Activated CD8-positive, alpha-beta memory T cell treated with anti-CD3 and anti-CD28 coated beads for 4 hours (primary cell): ENCODE measurements at places on chromosomes 2 and 18.

DNA sequence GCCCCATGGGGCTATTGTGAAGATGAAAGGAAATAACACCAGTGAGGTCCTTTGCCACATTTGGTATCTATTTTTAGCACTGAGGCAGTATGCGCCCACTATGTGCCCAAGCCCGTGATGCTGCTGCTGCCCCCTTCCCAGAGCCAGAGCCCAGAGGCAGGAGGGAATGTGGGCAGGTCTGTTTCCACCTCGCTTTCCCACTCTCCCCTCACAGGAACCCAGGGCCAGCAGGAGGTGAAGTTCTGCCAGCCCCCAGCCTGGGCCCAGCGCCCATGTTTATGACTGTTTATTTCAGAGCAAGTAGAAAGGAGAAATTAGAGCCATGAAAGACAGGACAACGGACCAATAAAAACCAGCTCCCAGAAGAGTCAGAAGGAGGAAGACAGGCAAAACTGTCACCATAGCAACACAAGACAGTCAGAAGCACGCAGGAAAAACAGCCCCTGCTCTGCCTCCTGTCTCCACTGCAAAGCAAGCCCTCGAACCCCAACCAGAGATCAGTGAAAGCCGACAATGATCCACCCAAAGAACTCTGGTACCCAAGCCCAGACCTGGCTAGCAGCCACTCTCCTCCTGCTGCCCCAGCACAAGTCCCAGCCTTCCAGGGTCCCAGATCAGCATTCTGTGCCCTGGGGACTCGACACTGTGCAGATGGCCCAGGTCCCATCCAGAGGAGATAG is 1.4 kb downstream of the CYRIA start:
- no peak for DNase-seq

GRCh38 chr2:235914756-235915155 is 253.4 kb downstream of the GBX2 start:
- DNase-seq = no peak

DNA sequence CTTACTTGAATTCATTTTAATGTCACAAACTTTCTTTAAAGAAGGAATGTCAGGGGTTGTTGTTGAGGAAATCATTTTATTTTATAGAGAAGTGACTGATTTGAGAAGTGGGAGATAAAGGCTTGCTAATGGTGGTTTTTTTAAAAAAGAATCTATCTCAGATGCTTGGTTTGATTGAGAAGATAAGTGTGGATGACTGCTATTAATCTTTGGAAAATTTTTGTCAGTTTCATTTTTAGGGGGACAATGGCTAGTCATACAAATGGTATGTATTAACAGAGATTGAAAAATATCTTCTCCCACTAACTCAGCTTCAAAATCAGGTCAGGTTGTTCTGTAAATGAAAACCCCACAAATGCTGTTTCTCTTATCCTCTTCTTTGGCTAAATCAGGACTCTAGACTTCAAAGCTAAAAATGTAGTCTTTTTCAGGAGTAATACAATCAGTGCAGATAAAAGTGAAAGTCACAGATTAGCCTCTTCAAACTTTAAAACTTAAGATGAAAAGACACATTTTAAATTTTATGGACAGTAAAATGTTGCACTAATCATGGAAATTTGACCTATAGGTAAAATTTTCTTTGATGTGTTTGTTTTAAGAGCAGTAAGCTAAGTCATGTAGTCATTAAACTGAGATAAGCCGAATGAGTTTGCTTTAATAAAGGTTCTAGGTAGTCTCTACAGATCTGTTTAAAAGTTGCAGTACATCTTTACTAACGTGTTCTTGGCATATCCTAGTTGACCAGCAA is 674.2 kb upstream of the VRK2 start:
- DNase-seq = no peak

DNA sequence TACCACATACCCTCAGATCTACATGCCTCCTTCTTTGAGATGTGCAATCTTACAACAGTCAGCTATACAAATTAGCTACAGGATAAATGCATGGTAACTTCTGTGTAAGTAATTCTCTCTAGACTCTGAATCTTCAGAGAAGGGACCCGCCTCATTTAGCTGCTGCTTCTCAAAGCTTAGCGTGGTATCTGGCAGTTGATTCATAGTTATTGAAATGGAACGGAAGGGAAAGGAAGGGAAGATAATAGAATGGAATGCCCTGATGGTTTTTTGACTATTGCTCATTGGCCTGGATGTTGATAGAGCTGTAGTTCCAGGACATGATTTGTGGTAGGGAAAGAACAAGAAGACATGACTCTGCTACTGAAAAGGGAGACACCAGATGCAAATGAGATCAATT is 498.1 kb upstream of the CRIM1 start:
- no peak for DNase-seq

DNA sequence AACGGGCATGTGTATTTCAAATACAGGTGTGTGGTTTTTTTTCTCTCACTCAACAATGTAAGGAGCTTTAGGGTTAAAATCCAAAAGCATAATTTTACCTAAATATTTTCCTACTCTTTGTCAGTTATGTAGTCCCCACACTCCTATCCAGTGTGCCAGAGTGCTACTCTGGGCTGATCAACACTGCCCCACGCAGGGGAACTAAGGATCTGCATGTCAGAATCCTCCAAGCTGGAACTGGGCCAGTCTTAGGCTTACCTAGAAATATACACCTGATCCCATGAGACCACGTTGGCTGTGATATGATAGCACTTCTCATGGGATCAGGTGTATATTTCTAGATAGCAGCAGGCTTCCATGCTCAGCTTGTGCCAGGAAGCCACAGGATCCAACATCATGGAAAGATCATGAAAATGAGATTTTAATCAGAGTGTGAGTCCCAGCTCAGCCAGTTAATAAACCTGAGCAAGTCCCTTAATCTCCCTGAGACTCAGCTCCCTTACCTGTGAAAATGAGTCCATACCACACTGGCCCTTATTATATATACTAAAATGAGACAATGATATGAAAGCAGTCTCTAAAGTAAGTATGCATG is 29.7 kb downstream of the CCDC141 start:
- DNase-seq = no peak

GRCh38 chr2:79910643-79911042 is 393.9 kb downstream of the LRRTM1 start:
- DNase-seq = no peak

GRCh38 chr2:86045541-86045940 is 60.1 kb downstream of the POLR1A start:
- no peak for DNase-seq

DNA sequence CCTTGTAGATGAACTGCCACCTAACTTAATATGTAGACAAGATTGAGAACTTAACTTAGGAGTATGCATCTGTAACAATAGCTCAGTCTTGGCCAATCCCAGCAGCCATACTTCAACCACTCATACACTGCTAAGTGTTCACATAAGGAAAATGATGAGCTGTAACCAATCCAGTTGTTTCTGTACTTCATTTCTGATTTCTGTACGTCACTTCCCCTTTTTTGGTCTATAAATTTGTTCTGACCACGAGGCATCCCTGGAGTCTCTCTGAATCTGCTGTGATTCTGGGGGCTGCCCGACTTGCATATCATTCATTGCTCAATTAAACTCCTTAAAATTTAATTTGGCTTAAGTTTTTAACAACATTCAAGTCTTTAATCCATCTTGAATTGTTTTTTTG is 6.4 kb downstream of the SH3YL1 start:
- DNase-seq = no peak

DNA sequence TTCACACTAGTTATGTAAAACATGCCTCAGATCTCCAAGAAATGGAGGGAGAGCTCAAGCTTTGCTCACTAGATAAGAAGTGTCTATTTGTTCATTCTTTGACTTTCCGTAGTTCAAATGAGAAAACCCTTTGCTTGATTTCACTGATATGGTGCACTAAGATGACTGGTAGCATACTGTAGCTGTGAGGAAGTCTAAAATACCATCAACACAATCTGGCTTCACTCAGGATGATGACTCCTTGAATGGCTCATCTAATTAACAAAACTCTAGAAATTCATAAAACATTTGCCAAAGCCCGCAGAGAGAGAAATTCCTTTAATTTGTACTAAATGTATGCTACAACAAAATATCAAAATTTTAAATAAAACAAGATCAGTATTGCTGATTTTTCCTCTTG is 152.8 kb upstream of the STK17B start:
- DNase-seq = no peak

GRCh38 chr2:28833740-28834470 is 23.3 kb downstream of the SPDYA start:
- DNase-seq = no peak

GRCh38 chr18:986051-986450 is 81.4 kb downstream of the ADCYAP1 start:
- no peak for DNase-seq

- no peak for DNase-seq
Measured at GRCh38 chr2:216554755-216555154, 56.1 kb downstream of the RPL37A start.

GRCh38 chr2:14552286-14552685 is 80.2 kb upstream of the LRATD1 start:
- no peak for DNase-seq

DNA sequence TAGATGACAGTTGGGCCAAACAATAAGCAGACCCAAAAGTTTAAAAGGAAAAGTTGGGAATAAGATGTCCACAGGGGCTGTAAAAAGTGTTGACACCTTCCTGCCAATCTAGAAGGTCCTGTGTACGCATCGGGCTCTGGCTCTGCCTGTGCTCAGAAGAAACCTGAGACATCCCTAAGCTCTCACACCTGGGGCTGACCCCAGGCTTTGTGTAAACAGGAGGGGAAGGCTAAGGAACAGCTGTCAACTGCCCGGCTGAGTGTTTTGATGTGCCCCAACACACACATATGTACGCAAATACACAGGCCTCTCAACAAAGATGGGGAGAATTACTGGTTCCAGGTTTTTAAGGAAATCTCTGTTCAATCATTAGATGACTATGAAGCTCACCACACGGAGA is 59.5 kb downstream of the TMEM131 start:
- no peak for DNase-seq

DNA sequence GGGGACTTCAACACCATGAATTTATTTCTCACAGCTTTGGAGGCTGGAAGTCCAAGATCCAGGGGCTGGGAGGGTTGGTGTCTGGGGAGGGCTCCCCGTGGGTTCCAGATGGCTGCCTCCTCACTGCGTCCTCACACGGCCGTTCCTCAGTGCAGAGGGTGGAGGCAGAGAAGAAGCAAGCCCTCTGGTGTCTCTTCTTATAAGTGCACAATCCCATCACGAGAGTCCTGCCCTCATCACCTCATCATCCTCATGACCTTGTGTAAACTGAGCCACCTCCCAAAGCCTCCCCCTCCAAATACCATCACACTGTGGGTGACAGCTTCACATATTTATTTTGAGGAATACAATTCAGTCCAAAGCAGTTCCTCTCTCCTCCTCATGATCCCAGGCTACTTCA is 26.3 kb downstream of the TMEM163 start:
- no peak for DNase-seq

DNA sequence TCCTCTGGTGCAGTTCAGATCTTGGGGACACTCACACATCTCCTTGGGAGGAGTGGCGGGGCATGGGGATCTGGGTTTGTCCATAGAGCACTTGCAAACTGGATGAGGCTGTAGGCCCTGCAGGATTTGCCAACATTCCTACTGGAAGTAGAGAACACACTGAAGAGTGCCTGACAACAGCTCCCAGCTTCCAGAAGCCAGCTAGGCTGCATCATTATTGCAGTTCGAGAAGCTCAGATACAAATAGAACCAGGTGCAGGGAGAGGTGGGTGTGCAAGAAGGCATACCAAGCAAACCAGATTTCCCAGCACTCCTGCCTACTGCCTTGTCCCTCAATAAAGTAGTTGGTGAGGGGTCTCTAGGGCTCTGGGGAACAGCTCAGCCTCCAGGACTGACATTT is 52.5 kb downstream of the RHOB start:
- no peak for DNase-seq

DNA sequence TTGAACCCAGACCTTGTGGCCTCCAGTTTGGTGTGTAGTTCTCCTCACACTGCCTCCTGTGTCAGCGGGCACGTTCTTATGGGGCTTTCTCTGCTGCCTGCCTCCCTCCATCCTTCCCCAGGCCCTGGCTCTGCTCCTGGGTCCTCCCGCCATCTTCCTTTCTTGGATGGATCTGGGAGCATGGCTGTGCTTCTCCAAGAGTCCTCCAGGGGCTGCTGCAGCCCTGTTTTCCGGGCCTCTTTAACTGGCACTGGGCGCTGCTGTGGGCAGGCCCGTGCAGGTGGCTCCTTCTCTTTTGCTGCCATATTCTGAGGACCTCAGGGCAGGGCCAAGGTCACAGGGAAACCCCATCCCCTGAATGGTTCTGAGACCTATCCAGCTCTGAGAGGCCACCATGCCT is 17.8 kb downstream of the THNSL2 start:
- DNase-seq = no peak

- DNase-seq = no peak
Measured at GRCh38 chr2:117948615-117949014, 65.3 kb downstream of the CCDC93 start.

DNA sequence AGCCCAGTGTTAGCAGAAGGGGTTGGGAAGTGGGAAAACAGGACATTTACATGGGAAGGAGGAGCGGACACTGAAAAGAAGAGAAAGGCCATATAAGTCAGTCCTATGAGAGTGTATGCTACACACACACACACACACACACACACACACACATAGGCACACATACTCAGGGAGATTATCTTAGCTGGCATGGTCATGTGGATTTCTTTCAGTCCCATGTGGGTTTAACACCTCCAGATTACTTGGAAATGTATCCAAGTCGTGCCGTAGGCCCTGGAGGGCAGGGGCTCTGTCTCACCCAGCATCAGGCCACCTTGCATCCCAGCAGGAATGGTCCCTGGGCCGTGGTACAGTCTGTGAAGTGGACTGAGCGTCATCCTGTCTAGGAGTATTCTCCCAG is 113.3 kb upstream of the CAPN13 start:
- DNase-seq = no peak

GRCh38 chr2:134771313-134771801 is 52.6 kb upstream of the TMEM163 start:
- DNase-seq = no peak

- no peak for DNase-seq
Measured at GRCh38 chr2:220011859-220012258, 384.4 kb downstream of the SLC4A3 start.

DNA sequence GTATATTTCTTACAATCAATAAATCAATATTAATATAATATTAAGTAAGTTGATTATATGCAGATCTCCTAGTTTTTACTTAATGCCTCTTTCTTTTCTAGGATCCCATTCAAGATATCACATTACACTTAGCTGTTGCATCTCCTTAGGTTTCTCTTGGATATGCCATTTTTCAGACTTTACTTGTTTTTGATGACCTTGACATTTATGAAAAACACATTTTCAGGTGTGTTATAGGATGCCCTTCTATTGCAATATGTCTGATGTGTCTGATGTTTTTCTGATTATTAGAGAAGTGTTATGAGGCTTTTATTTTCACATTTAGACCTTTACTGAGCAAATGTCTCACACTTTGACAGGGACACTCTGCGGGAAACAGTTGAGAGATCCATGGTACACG is 933.6 kb upstream of the CNTNAP5 start:
- no peak for DNase-seq

GRCh38 chr2:20925265-20925889 is 102.5 kb upstream of the LDAH start:
- DNase-seq = no peak

GRCh38 chr18:48412339-48412929 is 3.3 kb upstream of the ZBTB7C start:
- no peak for DNase-seq
